ENCODE measurements at places on chromosomes 4 and X. TPM values are rescaled to one million over a fixed set of nuclear protein-coding genes. Genes with fewer than 3 reads are reported as not detected.
A peak's percentile ranks its signal among the peaks of the same experiment; 100 is the strongest.

DNA sequence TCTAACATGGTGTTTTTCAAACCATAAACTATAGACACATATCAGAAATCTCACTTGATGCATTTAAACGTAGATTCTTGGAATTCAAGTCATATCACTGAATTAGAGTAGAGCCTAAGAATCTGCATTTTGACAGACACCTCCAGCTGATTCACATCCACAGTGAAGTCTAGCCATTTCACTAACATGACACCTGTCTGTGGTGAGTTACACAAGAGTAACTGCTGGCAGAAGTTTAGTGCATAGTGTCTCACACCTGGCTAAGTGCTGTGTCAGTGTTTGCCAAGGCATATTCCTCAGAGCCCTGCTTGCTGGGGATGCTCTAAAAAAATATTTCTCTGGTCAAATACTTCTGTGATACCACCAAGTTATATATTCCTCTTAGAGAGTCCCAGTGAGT is 237.5 kb upstream of the DIAPH2 start:
- ATAC-seq, result no peak

DNA sequence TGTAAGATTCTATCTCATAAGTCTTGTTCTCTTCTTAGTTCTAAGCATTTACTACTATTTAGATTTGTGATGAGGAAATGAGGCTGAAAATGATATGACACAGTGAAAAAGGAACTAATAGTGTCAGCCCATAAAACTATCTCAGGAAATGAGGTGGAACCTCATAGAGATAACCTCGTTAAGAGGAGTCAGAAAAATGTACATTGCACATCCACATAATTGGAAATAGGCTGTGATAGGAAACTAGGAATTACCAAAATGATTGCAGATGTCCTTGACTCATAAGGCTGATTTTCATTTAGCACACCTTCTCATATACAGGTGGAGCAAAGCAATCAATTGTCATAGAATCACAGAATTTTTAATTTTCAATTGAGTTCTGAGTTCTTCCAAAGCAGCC is 26.8 kb downstream of the ANXA10 start:
- ATAC-seq, result no peak

MAGEB17 gene
- total RNA-seq, result 0.32 TPM

- no peak for ATAC-seq
These were observed 6.3 kb upstream of the SORCS2 start for GRCh38 chr4:7186031-7186430.

FHIP1A gene
- total RNA-seq, result 1.2 TPM

DNA sequence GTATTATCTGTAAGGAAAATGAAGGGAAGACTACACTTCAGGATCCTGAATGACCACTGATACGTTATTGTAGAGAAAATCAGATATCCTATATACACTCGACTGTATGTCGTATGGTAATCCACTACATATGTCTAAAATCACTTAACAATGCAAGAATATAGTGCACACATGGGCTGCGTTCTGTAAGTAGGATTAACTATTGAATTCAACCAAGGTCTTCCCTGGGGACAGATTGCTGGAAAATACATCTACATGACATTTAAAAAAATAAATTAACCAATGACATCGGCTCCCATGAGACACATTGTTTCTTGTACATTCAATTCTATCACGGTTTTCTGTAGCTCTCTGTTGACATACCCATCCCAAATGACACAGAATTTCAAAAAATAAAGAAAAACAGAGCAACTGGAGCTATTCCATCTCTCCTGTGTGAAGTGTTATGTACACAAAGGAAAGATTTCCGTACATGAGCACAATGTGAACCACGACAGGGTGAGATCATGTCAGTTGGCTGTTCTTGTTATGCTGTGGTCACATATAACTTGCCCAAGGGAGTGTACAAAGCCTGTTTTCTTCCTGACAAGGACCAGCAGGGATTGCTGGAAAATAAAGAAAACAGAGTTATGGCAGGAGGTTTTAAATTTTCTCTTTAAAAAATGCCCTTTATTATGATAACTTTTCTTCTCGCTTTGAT is 6.1 kb downstream of the ENOX2 start:
- ATAC-seq, result peak; percentile 84

- ATAC-seq, result no peak
These were observed 349.9 kb downstream of the FBXW7 start for GRCh38 chr4:152185786-152186550.

GRCh38 chrX:107629540-107629909 is 1.2 kb downstream of the PRPS1 start:
- no peak for ATAC-seq

SMIM10L2A gene
- 11.2 TPM for total RNA-seq

DNA sequence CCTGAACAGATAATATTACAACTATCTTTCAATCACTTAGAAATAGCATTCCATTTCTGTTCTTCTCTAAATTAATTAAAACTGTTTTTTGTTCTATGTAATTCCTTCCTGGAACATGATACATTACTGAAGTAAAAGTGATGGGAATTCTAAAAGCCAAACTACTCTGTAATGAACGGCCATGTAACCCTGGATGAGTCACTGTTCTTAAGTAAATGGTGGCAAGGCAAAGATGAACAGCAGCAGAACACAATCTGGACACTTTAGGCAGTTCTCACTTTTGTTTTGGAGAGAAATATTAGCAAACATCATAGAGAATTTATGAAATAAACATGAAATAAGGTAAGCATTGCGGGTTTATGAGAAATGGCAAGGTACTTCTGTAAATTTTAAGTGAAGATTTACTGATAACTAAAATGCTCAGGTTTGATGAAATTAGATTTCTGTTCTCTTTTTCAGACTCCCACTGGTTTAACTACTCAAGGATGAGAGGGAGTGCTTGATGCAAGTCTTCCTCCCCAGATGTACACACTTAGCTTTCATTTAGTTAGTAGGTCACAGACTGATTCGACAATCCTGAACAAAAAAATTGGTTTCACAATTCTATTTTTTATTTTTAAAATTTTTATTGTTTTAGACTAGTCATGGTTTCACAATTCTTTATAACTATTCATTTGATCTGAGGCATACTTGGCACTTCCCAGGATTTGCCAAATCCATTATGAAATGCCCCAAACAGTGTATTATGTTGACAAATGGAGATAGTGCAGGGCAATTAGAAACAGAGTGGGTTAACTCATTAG is 964 bp upstream of the GPR82 start:
- ATAC-seq, result no peak

Measured in motor neuron (in vitro differentiated cells).